Heart left ventricle (tissue), 16 donors: ENCODE measurements at places on chromosomes 5 and 9.

GRCh38 chr9:132671620-132672412 lies 1.6 kb downstream of the GTF3C4 start:
- DNase-seq: no peak

- no peak for DNase-seq
These were observed 20.6 kb downstream of the EDIL3 start for GRCh38 chr5:84364043-84364442.

DNA sequence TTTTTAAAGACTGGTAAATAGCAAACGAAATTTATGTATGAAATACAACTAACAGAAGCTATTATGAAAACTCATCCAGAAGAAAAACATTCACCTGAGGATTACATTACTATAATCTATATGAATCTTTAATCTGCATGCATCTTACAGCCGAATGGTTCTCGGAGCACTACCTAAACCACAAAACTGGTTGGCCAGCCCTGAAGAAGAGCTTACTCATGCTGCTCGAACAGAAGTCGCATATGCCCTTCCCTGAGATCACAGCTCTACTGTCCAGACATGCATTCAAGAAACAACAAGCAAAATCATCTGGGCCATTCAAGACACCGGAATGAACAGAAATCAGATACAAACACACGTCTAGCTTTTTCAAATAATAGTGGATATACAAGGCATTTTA lies 931.0 kb upstream of the DMAC1 start:
- DNase-seq: no peak

DNA sequence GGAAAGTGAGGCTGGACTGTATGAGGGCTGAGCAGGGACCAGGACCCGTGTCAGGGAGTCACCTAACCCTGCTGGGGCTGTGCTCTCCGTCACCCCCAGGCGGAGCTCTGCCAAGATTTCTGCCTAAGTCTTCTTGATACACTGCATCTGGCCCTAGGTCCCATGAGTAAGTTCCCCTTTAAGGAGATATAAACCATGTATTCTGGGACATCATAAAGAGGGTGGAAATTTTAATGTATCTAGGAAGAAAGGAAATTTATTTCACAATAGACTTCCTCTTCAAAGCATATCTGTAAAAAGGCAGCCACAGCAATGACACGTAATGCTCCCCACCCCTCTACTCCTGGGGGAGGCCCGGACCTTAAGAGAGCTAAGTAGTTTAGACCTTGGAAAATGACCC lies 183.4 kb downstream of the FBXL7 start:
- DNase-seq: peak; percentile 38

GRCh38 chr5:62608529-62609511 lies 30.2 kb downstream of the LRRC70 start:
- DNase-seq: peak; percentile 38

DNA sequence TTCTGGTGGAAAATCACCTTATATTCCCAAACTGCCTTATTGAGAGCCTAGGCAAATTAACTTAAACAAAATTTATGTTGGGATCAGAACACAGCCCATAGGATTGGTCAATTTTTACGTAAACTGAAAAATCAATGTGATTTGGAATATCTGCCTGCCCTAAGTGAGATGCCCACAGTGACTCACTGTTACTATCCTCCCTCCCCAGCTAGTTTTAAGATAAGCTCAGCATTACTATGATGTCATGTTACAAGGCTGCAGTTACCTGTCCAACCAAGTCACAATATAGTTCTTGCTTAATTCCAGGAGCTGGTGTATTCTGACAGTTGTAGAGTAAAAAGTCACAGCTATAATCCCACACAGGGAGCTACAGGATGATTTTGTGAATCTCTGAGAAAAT lies 23.1 kb downstream of the SKP1 start:
- no peak for DNase-seq
